ENCODE measurements at places on chromosomes 7 and 10.

DNA sequence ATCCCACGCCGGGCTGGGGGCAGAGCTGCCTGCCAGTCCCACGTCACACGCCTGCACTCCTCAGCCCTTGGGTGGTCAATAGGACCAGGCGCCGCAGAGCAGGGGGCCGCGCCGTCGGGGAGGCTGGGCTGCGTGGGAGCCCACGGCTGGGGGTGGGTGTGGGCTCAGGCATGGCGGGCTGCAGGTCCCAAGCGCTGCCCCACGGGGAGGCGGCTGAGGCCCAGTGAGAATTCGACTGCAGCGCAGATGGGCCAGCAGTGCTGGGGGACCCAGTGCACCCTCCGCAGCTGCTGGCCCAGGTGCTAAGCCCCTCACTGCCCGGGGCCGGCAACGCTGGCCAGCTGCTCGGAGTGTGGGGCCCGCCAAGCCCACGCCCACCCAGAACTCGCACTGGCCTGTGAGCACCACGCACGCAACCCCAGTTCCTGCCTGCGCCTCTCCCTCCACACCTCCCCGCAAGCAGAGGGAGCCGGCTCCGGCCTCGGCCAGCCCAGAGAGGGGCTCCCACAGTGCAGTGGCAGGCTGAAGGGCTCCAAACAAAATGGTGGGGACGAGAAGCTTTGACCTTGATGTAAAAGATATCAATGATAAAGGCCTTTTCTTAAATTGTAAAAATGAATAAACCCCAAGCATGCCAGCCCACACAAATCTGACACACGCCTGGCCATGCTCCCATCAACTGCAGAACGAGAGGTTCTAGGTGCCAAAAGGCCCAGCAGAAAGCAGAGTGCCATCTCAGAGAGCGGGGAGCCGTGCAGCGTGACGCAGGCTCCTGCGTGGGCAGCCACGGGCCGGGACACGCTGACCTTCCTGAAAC lies 255.5 kb downstream of the MAD1L1 start:
- no peak for DNase-seq

GRCh38 chr10:78596556-78596955 lies 472.2 kb upstream of the ZMIZ1 start:
- DNase-seq = no peak

GRCh38 chr10:51386248-51386885 lies 312.1 kb downstream of the PRKG1 start:
- DNase-seq = peak; percentile 55

GRCh38 chr7:73827567-73828106 lies 3.2 kb upstream of the CLDN4 start:
- DNase-seq = no peak

GRCh38 chr10:133215586-133215985 lies 14.4 kb upstream of the UTF1 start:
- no peak for DNase-seq

- peak; percentile 29 for DNase-seq
These were observed 83.4 kb downstream of the ZRANB1 start for GRCh38 chr10:125025341-125025740.

DNA sequence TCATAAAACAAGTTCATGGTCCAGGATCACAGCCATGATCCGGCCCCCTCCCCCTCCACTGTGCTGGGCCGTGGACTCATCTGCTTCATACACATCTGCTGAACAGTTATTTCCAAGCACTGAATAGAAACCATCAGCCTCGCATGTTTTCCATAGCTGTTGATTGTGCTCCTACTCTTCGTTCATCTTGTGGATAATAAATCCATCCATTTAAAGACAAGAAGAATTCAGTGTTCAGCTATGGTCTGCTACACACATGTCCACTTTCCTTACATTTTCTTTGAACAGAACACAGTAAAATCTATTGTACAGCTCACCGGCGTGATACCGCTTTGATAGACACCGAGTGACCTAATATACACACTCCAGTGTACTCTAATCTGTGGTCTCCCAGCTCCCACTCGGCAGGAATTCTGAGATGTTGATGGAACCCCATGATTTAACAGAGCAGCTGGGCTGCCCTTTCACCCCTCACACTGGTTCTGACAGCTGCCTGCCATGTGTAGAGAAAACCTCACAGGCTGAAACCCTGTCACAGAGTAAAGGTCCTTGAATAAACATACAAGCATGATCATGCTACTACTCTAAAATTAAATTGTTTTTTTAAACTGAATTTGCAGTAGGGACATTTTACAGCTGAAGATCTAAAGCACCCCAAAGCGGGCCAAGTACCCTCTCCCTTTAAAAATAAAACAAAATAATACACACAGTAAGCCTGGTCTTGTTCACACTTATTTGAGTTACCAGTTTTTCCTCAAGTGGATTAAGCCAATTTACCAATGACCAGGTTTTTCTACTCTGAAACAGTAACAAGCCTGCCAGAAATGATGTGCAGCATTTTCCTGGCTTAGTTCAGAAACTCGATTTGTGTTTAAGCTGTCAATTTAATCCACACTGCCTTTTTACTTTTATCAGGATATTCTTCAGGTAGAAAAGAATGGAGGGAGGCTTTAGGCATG lies 95.1 kb upstream of the FZD1 start:
- DNase-seq = peak; percentile 49

- no peak for DNase-seq
These were observed 15.1 kb upstream of the LMOD2 start for GRCh38 chr7:123640583-123640982.

Measured in fibroblast of mammary gland (primary cell).